ENCODE measurements at places on chromosomes 11 and 22.

- peak; percentile 50 for DNase-seq
Measured at GRCh38 chr11:75706260-75706729, 11.3 kb upstream of the MOGAT2 start.

DNA sequence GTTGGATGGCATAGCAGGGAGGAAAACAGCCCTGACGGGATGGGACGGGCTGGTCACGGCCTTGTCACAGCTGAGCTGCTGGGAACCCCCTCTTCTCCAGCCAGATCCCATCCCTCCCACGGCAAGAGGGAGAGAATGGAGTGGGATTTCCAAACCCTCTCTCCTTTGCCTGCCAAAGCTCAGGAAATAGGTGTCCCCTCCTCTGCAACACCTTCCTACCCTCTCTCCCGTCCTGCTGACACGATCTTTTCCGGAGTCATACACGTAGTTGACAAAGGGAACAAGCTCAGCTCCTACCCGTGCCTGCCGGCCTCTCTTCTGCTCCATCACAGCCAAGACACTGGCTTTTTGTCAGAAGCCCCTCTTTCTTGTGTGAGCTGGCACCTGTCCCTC lies 48.1 kb downstream of the PISD start:
- DNase-seq: no peak

- no peak for DNase-seq
Measured at GRCh38 chr11:5818245-5818886, 9.6 kb downstream of the OR52N2 start.

GRCh38 chr11:116065191-116065895 lies 561.1 kb upstream of the CADM1 start:
- DNase-seq: no peak

DNA sequence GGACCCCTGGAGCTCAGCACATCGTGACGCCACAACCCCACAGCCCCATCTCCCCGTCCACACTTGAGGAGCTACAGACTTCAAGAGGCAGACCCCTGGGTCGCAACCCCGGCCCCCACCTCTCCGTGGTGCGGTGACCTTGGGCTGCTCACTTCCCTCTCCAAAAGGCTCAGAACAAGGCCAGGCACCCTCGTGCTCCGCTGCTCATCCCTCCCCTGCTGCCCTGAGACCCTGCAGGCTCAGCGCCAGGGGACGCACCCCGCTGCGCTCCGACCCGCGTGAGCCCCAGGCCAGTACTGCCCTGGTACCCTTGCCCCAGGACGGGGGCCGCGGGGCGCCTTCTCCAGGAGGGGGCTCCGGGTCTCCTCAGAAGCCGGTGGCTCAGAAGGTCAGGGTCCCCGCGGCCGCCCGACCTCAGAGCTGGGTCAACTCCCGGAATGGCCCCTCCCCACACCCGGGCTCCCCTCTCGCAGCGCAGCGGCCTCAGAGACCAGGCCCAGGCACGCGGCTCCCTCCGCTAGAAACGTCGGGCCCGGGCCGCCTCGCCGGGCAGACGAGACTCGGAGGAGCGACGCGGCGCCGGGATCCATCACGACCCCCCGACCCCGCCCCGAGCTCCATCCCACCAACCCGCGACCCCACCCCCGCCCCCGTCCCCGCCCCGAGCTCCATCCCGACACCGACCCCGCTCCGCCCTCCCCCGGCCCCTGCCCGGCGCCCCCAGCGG lies 563 bp downstream of the GATD1 start:
- no peak for DNase-seq

DNA sequence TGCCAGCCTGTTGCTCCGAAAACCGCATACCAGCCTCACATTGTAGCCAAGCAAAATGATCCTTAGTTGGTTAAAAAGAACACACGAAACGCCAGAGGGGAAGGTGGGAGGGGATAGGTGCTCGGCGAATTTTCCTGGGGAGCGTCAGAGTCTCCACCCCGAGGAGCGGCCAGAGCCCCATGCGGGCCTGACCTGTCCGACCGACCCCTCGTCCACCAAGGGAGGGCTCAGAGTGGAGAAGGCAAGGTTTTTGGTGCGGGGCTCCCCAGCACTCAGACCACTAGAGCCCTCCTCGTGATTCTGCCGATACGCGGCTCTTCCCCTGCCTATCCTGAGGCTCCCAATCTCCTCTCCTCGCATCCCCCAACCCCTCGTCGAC lies 39.6 kb downstream of the DIXDC1 start:
- DNase-seq: no peak

- no peak for DNase-seq
Measured at GRCh38 chr11:46073632-46074031, 47.6 kb downstream of the PHF21A start.

DNA sequence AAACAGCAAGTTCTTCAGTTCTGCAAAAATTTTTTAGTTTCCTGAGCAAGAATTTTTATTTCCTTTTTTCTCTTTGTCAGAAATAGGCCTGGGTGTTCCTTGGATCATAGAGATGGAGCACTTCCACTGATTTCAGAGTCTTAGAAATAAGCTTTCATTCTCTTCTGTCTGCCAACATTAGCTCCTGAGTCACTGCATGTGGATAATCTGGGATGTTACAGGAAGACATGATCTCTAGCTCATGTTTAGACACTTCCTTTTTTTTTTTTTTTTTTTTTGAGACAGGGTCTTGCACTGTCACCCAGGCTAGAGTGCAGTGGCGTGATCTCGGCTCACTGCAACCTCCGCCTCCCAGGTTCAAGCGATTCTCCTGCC lies 13.2 kb upstream of the TMEM218 start:
- DNase-seq: no peak

DNA sequence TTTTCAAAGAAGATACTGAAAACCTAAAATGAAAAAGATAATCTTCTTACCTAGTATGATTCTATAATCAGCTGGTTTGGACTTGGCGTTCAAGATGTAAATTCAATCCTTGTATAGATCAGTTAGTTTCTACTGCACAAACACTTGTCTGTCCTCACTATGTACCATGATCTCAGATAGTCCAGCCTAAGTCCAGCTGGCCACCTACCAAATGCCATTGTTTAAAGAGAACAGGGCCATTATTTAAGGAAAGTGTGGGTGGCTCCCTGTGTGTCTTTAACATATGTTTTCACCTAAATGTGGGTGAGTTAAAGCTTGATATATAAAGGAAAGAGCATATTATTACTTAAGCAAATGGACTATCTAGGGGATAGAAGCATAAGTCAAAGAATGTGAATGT lies 38.6 kb downstream of the BLID start:
- no peak for DNase-seq

DNA sequence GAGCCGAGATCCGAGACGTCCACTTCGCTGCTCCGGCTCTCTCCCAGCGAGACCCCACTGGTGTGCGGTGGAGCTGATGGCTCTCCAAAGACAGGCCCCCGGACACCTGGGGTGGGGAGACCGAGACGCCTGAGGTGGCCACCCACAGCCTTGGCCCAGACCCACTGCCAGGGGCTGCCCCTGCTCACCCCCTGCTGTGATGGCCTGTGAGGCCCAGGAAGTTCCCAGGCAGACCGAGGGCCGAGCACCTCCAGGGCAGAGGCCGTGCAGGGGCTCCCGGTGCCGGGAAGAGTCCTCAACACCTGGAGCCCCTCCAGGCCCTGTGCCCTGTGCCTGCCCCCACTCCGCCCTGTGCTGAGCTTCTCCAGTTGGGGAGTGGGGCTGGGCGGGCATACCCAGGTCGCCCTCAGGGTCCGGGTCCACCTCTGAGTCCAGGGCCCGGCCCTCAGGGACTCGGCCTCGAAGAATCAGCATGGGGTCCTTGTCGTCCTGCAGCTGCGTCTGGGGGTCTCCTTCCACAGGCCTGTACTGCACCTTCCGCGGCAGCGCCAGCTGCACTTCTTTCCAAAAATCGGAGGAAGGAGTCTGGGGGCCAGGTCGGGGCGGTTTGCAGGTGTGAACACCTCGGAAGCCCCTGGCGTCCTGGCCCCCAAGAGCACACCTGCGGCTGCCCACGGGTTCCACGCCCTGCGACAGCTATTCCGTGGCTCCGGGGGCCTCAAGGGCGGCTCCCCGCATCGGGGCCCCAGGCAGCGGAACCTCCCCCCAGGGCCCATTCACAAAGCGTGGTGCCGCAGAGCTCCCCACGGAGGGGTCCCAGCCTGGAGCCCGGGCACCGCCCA lies 8.6 kb downstream of the SIGIRR start:
- no peak for DNase-seq

DNA sequence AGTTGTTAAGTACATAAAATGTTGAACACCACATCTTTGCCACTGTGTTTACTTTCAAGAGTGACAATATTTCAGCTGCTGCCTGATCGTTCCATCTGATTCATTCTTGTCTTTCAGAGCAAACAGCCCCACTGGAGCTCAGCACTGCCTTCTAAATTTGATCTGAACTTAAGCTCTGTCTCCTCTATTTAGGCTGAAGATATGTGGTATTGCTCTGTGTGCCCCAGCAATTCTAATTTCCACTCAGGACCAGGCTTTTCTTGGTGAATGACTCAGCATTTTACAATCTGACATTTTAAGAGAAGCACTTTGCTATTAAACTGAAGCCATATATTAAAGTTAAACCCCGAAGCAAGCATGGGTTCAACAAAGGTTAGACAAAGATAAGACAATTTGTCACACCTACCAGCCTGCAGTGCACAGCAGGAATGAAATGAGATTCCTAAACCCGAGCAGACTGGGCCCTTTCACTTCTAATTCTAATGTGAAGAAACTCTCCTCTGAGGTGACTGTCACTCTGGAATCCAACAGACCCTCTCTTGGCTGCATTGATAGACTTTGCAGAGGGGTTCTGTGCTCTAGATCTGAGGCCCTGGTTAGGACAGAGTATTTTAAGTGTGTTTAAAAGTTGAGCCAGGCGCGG lies 41.7 kb upstream of the PLET1 start:
- no peak for DNase-seq

GRCh38 chr22:17260950-17261349 lies 41.7 kb upstream of the ADA2 start:
- DNase-seq: no peak

DNA sequence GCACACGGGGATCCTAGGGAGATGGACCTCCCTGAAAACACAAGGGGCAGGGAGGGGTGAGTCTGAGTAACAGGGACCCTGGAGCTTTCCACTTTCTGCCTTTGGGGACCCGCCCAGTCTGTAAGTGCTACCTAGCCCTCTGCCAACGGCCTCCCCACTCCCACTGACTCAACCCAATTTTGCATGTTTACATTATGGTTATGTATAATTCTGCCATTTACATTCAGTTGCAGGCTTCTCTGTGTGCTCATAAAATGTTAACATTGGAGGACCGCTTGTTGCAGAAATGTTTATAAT lies 105.8 kb downstream of the DSCAML1 start:
- no peak for DNase-seq

DNA sequence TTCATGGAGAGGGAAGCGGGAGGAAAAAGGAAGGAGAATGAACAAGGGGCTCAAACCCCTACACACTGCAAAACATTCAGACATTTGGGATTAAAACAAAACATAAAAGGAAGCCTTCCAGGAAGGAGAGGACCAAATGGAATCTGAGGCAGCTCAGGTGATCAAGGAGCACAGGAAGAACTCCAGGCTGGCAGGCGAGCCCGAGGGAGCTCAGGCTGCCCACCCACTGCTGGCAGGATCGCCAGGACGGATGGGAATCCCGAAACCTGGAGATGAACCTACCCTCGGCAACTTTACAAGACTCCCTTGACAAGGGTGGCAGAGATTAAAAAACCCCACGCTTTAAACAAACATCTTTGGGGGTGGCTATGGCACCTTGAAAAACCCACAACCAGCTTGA lies 5.0 kb upstream of the PYGM start:
- no peak for DNase-seq

DNA sequence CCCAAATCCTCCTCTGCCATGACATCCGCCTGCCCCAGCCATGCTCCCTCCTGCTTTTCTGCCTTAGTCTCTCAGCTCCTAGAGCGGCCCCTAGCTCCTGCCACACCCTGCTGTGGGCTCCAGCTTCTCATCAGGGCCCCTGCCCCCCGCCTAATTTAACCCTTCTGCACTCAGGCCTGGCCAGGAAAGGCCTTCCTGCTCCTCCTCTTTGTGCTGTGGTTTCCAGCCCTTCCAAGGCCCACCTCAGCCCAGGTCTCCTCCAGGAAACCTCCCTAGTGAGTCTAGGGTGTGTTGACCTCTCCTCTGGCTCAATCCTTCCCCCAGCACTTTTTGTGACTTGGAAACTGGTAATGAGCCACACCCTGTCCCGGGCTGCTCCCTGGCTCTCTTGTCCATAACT lies 11.3 kb downstream of the PTPN5 start:
- no peak for DNase-seq

DNA sequence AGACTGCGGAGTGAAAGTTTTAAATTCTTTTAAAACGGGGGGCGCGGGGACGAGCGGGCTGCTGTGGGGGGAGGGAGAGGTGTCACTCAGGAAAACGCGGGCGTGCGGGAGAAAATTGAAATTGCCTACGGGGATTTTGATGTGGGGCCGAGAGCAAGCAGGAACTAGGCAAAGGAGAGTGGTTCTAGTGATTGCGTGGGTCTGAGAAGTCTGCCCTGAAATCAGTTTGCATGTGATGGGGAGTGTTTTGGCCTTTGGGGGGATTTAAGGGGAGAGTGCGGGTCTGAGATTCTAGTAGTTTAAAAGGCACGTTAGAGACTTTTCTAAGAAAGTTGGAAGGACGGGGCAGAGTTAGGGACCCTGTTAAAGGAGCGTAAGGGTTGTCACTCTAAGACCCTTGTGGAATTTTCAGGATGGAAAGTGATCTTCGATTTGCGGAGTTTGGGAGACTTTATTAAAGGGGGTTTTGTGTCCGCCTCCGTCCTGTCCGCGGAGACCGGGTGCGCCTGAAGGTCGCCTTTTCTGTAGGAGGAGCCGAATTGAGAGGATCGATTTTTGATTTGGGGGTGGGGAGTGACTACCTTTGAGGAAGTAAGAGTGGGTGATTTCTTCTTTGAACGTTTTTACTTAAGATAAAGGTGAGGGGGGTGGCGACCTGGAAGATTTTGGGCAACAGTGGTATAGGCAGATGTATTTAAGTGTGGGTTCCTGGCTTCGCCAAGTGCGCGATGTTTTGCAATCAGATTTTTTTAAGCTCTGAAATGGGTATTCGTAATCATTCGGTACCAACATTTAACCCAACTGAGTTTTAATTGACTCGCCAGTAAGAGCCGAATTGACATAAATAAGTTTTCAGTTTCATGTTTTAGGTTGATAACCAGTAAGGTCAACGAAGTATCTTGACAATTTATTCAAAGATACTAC lies 1.1 kb downstream of the EED start:
- no peak for DNase-seq

DNA sequence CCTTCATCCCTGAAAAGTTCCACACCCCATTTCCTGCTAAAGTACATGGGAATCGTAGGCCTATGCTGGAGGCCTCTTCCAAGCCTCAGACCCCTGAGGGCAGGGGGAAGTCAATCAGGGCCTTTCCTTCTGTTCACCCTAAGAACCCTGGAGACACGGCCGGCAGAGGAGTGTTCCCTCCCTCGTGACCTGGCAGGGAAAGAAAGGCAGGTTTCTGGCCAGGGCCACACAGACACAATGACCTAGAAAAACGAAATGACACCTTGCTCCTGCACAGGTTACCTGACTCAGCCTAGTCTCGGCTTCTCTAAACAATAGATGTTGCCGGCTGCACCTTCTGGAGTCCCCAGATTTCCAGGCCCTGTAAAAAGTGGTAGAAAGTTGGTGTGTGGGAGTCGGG lies 60.6 kb upstream of the CADM1 start:
- DNase-seq: no peak

GRCh38 chr11:30171661-30172060 lies 59.2 kb upstream of the FSHB start:
- DNase-seq: no peak
